Cardiac ventricle fibroblast (primary cell): ENCODE measurements at places on chromosomes 2 and 18. TPM values are rescaled to one million over a fixed set of nuclear protein-coding genes. Genes with fewer than 3 reads are reported as not detected.

KLF7 gene
- total RNA-seq, result 10.1 and 11.1 TPM in 2 replicates

ST6GAL2 gene
- 2.7 and 4.7 TPM in 2 replicates for total RNA-seq

SLC8A1 gene
- total RNA-seq, result 2.4 and 2.9 TPM in 2 replicates

IKZF2 gene
- 7.6 and 10.6 TPM in 2 replicates for total RNA-seq

RBKS gene
- total RNA-seq, result 0.75 and 1.3 TPM in 2 replicates
